Activated CD8-positive, alpha-beta memory T cell treated with anti-CD3 and anti-CD28 coated beads, Interleukin-2, amount 50 U/mL, for 4 hours (primary cell): ENCODE measurements at places on chromosomes 12 and 14.
A peak's percentile ranks its signal among the peaks of the same experiment; 100 is the strongest.

- DNase-seq = no peak
Measured at GRCh38 chr12:24845615-24846014, 103.3 kb downstream of the BCAT1 start.

DNA sequence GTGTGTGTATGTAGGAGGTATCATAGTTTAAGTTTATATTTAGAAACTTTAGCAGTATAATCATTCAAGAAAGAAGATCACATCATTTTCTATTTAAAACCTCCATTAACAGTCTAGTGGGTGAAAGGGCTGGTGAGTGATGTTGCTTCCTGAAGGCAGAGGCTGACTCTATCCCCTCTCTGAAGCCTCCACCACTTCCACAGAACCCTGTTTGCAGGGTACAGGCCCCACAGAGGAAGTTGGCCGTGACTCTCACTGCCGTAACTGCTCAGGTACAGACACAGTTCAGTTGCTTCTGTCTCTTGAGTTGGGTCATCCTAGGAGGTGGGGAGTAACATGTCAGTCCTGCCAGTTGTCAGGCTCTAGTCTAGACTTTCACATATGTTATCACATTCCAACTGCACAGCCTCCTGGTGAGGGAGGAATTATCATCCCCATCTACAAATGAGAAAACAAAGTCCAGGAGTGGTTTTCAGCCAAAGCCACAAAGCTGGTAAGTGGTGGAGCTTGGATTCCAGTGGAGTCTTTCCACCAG, 31.5 kb downstream of the CFL2 start:
- DNase-seq = no peak

GRCh38 chr12:77722536-77722935, 108.2 kb upstream of the NAV3 start:
- DNase-seq = no peak

DNA sequence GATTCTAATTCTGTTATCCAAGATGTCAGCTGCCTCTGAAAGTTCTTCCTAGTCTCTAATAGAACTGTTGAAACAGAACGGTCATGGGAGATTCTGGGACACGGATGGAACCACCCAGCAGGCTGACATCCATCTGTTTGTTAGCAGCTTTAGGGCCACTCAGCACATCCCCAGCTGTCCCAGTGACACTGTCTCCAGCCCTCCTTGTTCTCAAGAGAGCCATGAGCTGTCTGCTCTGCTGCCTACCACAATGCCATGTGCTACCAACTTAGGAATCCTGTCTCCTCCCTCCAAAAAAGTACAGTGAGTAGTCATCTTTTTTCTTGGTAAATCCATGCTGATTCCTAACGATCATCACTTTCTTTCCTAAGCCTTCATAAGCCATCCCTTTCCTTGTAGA, 130.5 kb downstream of the ZFP36L1 start:
- DNase-seq = no peak

GRCh38 chr12:59928416-59928815, 332.6 kb downstream of the SLC16A7 start:
- no peak for DNase-seq

GRCh38 chr12:68361953-68362352, 29.8 kb upstream of the MDM1 start:
- DNase-seq = no peak

DNA sequence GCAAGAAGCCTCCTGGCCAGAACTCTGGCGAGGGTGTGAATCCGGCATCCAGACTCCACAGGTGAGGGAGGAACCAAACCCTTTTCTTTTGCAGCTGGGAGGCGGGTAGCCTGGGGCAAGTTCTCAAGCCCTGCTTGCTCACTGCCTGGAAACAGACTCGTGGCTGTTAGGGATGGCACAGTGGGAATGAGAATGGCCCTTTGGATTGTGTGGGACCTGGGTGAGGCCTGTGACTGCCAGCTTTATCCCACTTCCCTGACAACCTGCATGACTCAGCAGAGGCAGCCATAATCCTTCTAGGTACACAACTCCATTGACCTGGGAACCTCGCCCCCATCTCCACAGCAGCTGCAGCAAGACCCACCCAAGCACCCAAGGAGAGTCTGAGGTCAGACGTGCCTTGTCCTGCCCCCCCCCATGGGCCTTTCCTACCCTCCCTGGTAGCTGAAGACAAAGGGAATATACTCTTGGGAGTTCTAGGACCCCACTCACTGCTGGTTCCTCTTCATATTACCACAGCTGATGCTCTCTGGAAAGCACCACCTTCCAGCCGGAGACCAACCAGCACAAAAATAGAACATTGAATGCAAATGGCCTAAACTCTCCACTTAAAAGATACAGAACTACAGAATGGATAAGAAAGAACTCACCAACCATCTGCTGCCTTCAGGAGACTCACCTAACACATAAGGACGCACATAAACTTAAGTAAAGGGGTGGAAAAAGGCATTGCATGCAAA, 5.1 kb upstream of the GPR33 start:
- DNase-seq = no peak

DNA sequence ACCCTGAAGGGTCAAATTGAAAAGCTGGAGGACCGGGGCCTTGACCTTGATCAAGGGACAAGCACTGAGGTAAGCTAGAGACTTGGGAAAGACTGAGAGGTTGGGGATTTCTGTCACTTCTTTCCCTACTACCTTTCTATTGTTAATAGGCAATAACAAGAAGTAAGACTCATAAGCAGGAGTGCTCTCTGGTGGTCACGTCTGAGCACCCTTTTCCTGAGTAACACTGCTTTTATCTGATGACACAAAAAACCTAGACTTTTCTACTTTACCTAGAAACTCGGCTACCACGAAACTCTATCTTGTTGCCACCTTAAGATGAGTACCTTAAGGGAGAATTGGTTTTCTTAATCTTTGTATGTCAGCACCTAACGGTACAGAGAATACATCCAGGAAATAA, 35.5 kb upstream of the PPFIBP1 start:
- DNase-seq = no peak

DNA sequence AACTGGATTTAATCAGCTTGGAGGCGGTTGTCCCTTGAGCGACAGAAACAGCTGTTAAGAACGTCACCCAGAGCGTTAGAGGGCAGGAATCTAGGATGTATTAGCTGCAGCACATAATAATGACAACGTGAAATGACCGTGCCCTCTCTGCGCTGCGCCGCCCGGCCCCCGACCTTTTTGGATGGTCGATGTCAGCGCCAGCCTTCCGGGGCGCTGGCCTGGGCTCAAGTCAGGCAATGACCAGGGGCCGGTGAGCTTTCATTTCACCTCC, 427 bp upstream of the TMEM120B start:
- DNase-seq = no peak

DNA sequence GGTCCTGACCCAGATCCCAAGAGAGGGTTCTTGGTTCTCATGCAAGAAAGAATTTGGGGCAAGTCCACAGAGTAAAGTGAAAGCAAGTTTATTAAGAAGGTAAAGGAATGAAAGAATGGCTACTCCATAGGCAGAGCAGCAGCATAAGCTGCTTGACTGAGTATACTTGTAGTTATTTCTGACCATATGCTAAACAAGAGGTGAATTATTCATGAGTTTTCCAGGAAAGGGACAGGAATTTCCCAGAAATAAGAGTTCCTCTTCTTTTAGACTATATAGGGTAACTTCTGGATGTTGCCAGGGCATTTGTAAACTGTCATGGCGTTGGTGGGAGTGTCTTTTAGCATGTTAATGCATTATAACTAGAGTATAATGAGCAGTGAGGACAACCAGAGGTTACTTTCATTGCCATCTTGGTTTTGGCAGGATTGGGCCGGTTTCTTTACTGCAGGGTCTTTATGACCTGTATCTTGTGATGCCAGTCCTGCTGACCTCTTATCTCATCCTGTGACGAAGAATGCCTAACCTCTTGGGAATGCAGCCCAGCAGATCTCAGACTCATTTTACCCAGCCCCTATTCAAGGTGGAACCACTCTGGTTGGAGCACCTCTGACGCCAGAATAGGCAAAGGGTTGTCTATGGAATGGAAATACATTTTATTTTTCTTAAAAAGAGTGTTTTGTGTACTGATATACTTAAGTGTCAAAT, 113.8 kb downstream of the OTOGL start:
- DNase-seq = no peak

GRCh38 chr14:76045773-76046172, 60.2 kb downstream of the IFT43 start:
- no peak for DNase-seq

GRCh38 chr12:14239935-14240872, 125.3 kb upstream of the ATF7IP start:
- no peak for DNase-seq

DNA sequence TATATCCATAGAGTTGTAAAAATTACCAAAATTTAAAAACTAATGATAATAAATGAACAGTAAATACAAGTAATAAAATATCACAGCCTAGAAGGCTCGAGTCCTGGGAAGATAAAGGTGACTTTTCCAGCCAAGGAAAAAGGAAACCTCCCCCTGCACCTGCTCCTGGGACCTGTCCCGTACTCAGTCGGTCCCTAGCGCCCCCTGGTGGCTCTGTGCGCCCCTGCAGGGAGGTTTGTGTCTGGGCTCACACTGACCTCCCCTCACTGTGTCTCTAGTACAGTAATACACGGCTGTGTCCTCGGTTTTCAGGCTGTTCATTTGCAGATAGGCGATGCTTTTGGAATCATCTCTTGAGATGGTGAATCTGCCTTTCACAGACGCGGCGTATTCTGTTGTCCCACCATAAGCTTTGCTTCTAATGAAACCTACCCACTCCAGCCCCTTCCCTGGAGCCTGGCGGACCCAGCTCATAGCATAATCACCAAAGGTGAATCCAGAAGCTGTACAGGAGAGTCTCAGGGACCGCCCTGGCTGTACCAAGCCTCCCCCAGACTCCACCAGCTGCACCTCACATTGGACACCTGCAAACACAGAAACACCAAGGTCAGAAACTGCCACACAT, 1030.4 kb downstream of the TMEM121 start:
- peak; percentile 81 for DNase-seq

DNA sequence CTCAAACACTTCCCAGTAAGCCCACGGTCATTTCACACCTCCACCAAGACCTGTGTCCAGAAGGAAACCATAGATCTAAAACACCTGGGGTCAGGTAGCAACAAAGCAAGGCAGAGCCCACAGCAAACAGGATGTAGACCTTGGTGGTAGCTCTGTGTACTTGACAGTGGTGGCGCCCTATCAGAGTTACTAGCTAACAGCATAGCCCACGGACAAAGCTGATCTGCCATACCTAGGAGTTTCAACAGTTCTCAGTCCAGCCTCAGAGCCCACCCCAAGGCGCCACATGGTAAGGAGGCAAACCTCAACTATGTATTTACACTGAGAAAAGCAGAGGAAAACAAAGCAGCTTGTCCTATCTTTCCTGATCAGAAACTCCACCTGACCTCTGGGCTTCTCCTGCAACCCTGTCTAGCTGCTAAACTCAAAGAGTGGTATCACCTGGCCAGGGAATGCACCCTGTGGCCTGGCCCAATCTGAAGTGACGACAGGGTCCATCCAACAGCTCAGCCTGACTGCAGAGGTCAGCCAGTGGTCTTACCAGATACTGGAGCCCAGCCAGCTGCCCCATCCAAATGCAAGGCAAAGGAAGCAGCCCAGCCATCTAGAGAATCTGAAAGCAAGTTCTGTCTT, 46.3 kb downstream of the STON2 start:
- DNase-seq = no peak

GRCh38 chr14:26636561-26636960, 38.7 kb upstream of the NOVA1 start:
- DNase-seq = no peak

GRCh38 chr14:101839236-101839635, 77.7 kb downstream of the PPP2R5C start:
- no peak for DNase-seq

- no peak for DNase-seq
Measured at GRCh38 chr12:6078398-6079096, 45.9 kb downstream of the VWF start.

DNA sequence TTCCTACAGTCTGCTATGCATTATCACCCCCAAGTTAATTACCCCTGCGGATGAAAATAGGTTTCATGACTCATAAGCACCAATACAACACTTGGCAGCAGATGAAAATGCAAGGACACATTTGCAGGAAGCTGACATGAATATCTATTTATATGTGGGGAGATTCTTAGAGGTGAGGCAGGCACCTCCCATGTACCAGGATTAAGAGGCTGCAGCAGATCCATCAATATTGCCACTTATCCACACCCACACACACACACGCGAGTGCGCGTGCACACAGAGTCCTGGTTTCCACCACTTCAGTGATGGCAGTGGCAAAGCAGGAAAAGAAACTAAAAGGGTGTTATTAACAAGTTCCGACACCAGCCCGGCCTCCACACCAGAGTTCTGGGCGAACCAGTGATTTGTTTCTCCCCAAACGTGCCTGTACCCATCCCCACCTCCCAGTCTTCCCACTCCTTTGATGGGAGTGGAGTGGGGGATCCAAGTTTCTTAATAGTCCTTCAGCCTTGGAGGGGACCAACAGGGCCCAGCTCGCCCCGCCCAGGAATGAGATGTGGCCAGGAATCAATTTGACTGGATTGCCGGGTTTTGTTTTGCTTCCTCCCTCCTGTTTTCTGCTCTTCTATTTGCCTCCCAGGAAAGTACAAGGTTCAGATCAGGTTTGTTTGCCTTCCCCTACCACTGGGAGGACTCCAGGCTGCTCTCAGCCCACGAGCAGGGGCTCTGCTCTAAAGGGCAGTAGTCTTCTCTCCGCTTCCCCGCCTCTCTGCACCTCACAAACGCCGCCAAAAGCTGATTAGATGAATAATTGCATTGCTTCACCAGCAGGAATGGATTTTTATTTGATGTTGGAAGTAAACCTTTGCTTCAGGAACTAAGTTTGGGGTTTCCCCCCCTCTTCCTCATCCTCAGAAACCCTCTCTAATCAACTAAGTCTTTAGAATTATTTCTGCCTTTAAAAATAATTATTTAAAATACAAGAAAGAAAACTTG, 5.2 kb downstream of the IRF2BPL start:
- DNase-seq = no peak

- DNase-seq = no peak
Measured at GRCh38 chr12:101501410-101501995, 26.4 kb downstream of the SPIC start.

DNA sequence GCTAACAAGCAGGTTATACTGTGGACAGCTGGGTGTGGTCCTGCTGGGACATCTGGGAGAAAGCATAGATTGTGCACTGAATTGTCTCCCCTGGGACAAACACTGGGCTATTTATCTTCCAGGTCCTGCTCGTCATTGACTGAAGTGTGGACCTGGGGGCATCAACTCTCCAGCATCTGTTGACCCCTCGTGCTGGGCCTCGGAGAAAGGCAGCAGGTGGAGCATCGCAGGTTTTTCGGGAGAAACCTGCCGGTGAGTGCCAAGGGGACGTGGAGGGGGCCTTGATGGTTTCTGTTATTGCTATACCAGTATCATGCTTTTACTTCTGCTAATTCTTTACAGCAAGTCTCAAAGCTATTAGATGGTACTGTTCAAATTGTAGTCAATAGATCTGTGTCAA, 81.3 kb downstream of the CPSF2 start:
- DNase-seq = no peak
